Stimulated activated CD4-positive, alpha-beta T cell treated with anti-CD3 and anti-CD28 coated beads, Interleukin-1b, Interleukin-23, amount 100 ng/mL, for 1 hour (primary cell): ENCODE measurements at places on chromosomes 3 and 15.

- no peak for DNase-seq
Observed at GRCh38 chr3:127777921-127778656, 44.2 kb downstream of the MGLL start.

DNA sequence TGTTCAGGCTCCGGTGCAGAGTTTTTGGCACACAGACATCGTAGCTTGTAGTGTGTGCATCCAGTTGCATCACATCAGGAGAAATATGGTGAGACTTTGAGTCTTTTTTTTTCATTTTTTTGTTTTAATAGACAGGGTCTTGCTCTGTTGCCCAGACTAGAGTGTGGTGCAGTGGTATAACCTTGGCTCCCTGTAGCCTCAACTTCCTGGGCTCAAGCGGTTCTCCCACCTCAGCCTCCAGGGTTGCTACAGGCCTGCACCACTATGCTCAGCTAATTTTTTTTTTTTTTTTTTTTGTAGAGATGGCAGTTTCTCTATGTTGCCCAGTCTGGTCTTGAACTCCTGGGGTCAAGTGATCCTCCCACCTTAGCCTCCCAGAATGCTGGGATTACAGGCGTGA, 51.1 kb upstream of the TEX264 start:
- no peak for DNase-seq

DNA sequence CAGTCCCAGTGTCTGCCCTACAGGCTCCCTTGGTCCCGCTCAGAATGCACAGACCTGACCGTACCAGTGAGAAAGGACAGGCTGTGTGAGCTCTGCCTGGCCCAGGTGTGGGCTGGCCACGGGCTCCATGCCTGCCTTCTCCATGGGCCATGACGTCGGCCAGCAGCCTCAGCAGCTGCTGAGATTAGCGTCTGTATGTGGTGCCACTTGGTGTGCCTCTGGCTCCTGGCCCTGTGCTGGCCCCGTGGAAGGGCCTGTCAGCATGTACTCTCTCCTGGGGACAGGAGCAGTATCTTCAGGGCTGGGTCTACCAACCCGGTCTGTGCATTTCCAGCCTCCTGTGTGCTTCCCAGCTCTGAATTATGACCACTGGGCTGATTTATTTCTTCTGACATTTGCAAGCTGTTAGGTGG, 25.7 kb downstream of the KLF13 start:
- no peak for DNase-seq

DNA sequence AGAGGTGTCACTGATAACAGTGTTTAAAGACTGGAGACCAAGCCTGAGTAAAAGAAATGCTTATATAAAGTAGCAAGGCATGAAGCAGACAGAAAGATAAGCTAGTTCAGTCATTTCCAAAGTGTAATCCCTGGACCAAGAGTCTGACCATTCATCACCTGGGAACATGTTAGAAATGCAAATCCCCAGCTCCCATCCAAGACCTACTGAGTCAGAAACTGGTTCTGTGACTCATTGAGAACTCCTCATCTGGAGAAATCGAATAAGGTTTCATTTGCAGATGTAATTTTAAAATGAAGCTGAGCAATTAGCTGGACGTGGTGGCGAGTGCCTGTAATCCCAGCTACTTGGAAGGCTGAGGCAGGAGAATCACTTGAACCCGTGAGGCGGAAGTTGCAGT, 473.9 kb upstream of the UBE2E2 start:
- no peak for DNase-seq

GRCh38 chr3:37982331-37982730, 8.3 kb upstream of the VILL start:
- DNase-seq, result no peak

GRCh38 chr15:80779658-80780415, 667 bp downstream of the CEMIP start:
- DNase-seq, result no peak

GRCh38 chr3:44513513-44513912, 36.0 kb upstream of the ZNF445 start:
- no peak for DNase-seq

DNA sequence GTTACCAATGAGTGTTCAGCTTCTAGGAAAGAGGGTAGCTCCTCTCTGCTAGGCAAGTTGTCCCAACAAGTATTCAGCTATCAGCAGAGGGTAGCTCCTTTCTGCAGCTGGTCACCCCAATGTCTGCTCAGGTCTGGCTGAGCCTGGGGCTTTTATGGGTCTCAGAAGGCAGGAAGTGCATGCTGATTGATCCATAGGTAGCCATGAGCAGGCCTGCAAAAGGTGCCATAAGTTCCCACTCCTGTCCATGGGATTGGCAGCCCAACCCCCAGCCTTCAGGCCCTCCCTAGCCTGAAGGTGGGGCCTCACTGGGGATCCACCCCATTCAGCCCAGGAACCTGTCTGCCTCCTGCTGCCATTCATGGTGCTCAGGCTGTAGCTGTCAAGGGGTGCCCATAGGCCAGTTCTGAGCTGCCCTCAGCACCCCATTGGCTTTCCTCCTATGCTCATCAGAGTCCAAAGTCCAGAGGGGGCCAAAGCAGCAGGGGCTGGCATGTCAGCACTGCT, 34.6 kb upstream of the DNAJC13 start:
- no peak for DNase-seq

- no peak for DNase-seq
Observed at GRCh38 chr3:46517016-46517783, 19.4 kb downstream of the RTP3 start.
